D721Med (cell line): ENCODE measurements at places on chromosomes 2 and 18.

DNA sequence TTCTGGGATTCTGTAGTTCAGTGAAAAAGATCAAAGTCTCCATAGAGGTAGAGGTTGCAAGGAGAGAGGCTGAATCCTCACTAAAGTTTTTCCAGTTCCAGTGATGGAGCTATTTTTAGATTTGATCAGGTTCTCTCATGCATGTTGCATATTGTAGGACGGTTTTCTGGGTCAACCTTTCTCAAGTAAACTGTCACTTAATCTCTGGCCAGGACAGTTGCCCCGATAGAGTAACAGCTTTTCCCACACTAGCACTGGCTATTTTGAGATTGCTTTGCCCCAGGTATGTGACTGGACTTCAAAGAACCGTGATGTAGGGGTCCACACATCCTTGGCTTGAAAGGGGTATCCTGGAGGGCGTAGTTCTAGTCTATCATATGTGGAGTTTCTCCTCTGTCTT lies 101.2 kb upstream of the MSH2 start:
- no peak for DNase-seq

GRCh38 chr2:14304326-14304725 lies 328.2 kb upstream of the LRATD1 start:
- no peak for DNase-seq

GRCh38 chr2:179260224-179260623 lies 4.4 kb downstream of the SESTD1 start:
- DNase-seq: no peak

GRCh38 chr18:25305584-25305983 lies 46.4 kb downstream of the ZNF521 start:
- no peak for DNase-seq

- no peak for DNase-seq
These were observed 6.1 kb upstream of the CUL3 start for GRCh38 chr2:224591220-224591619.

DNA sequence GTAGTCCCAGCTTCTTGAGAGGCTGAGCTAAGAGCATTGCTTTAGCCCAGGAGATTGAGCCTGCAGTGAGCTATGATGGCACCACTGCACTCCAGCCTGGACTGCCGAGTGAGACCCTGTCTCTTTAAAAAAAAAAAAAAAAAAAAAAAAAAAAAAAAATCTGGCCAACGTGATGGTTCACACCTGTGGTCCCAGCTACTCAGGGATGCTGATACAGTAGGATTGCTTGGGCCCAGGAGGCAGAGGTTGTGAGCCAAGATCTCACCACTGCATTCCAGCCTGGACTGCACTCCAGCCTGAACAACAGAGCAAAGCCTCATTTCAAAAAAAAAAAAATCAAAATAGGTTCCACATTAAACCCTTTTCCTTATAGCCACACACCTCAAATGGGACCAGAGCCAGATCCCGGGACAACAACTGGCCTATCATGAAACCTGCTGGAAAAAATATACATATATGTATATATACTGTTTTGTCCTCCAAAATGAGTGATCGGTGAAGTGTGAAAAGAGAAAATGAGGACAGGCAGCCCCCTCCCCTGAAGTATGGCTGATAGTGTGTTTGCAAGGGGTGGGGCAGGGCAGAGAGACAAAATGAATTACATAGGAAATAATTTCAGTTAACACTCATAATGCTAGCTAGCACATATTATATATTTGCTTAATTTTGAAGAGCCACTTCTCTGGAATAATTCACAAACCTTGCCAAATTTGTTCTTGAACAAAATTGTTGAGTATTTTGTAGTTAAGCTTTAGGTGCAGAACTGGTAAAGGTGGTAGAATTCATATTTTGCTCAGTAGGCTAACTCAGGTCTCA lies 22.9 kb downstream of the MAPRE2 start:
- DNase-seq: no peak

- no peak for DNase-seq
These were observed 26.6 kb upstream of the GLI2 start for GRCh38 chr2:120708944-120709607.

DNA sequence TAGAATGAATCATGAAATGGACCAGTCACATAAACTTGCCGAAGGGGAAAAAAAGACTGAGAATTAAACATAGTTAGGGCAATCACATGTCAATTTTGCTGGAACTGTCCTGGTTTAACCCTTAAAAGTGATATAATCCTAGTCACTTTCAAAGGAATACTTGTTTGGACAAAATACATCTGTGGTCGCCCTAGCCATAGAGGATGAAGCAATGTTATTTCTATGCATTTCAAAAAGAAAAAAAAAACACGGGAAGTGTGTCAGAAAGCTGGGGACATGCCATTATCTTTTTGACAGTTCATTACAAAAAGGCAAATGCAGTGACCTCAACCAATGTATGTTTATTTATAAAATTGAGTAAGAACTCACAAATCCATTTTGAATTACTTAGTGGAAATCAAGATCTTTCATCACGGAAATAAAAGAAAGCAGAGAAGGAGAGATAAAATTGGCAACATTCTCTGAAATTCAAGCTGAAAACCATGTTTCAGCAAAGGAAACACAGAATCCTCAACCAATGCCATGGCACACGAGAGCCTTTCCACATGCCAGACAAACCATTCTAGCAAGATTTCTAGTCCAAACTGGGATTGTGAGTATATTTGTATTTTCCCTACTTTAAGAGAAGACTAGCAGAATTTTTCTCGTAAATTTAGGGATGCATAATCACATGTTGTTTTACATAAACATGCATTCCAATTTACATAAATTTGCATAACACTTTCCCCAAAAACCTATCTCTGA lies 854.3 kb upstream of the ACVR2A start:
- DNase-seq: no peak

- no peak for DNase-seq
These were observed 49.2 kb downstream of the MYCN start for GRCh38 chr2:15989559-15989958.

- DNase-seq: no peak
These were observed 38.5 kb upstream of the ATG16L1 start for GRCh38 chr2:233213011-233213410.

- no peak for DNase-seq
These were observed 797 bp downstream of the CTIF start for GRCh38 chr18:48539406-48540250.

- DNase-seq: no peak
These were observed 1130.1 kb upstream of the CELF4 start for GRCh38 chr18:38695559-38696280.

GRCh38 chr2:227057060-227057459 lies 106.9 kb downstream of the COL4A4 start:
- DNase-seq: no peak

DNA sequence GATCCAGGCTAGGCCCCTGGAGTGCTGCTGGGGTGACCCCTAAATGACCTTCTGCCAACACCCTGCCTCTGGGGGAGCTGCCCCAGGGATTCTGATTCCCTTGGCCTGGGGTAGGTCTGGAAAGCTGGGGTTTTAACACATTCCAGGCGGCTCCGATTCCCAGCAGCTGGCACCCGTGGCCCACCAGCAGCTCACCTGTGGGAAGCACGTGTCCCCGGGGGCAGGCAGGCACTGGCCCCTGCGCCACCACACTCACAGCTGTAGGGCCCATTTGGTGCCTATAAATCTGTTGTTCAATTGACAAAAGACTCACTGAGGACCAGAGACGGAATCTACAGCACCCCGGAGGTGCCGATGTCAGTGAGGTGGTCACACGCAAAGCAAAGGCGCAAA lies 4.1 kb upstream of the KLHL30 start:
- no peak for DNase-seq

DNA sequence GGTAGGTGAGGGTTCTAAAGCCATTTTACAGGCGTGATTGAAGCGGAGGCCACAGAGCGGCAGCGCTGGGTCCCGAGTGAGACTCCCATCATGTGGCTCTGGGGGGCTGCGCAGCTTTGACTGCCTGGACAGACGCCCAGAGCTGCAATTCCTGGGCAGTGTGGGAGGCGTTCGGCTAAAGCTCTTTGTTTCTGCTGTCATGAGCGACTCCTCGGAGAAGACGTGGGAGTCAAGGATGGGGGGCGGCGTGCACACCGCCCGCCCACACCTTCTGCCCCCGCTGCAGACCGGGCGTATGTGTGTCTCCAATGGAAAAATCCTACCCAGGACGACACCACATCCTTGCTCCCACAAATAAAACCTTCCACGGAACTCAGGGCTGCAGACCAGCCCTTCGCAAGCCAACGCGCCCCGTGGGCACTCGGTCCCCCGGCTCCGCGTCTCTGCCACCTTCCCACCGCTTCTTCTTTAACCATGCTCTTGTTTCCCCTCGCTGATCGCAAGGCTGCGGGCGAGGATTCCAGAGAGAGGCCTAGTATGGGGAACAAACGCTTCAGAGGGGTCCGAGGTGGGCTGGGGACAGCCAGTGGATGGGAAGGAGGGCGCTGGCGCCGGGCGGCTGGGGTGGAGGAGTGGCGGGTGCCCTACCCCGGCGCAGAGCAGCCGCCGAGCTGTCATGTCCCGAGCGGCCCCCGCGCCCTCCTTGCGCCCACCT lies 680 bp upstream of the LBH start:
- peak; percentile 38 for DNase-seq

DNA sequence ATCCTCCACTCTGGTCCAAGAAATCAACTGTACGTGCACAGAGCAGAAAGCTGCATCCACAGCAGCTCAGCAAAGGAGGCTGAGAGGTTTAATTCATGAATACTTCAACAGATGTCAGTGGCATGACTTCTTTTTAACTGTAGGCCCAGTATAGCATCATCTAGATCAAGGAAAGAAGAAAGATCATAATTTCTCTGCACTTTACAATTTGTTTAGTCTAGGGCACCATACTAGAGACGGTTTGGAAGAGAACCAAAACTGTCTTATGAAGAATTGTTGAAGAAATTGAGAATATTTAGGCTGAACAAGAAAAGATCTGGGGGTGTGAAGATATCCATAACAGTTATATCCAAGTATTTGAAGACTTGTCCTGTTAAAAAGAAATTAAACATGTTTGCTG lies 30.5 kb upstream of the MAP3K20 start:
- no peak for DNase-seq

DNA sequence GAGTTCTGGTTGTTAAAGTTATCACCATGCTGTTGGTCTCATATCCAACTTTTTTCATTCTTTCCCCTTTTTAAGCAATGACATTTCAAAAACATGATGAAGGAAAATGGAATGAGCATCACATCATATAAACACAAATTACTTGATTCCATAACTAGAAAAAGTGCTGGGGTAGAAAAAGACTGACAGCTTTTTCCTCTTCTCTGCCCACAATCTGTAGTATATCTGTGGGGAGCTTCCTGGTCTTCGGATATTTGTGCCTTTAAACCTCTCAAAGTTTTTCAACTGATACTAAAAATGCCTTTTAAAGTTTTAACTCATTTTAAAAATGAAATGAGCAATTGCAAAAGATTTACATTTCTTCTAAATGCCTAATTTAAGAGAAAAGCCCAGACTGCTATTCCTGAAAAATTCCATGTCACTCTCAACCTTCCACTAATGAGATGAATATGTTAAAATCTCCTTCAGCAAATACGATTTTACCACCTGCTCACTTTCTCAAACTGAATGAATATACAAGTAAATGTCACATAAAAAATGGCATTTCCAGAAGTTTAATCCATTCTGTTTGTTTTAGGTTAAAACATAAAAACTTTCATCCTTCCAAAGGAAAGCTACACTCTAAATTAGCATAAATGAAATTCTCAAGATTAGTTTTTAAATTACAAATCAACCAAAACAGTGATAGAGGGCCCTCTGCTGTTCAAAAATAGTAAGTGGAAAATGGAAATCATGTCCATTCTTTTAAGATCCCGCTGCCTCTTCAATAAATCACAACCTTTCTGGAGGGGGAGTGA lies 2.1 kb downstream of the DNAH7 start:
- no peak for DNase-seq

DNA sequence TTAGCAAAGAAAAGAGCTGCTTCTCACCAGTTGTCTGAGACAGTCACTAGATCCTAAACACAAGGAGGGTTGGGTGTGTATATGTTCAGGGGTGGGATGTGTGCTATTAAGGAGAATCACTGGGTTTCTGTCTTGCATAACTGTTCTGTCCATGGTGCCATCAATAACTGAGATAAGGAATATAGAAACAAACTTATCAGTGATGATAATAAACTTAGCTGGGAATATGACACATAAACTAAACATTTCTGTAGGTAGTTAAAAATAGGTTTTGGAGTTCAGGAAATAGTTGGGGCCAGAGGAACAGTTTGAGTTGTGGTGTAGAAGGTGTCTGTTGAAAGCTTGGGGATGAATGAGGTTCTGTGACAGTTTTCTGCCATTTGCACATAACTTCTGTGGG lies 17.4 kb downstream of the NAPG start:
- DNase-seq: no peak

- DNase-seq: no peak
These were observed 41.5 kb downstream of the MARCHF7 start for GRCh38 chr2:159753797-159754196.
